H4 (cell line): ENCODE measurements at places on chromosomes 11 and 22. TPM values are rescaled to one million over a fixed set of nuclear protein-coding genes. Genes with fewer than 3 reads are reported as not detected.

OR4S2 gene
- total RNA-seq, result not detected in 2 replicates

ANO5 gene
- total RNA-seq, result 1.4 and 1.8 TPM in 2 replicates

DNA sequence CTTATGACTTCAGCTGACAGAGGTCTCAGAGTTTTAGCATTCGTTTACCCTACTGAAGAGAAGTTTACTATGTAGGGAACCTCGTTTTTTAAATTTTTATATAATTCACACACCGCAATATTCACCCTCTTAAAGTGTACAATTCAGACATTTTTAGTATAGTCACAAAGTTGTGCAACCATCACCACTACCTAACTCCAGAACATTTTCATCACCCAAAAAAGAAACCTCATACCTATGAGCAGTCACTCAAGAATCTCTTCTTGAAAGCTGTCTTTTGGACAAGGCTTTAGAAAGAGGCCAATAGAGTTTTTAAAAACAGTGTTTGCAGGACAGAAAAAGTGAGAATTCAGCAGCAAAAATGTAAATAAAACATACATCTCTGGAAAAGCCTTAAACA, 39.5 kb upstream of the CLNS1A start:
- DNase-seq, result no peak

DNA sequence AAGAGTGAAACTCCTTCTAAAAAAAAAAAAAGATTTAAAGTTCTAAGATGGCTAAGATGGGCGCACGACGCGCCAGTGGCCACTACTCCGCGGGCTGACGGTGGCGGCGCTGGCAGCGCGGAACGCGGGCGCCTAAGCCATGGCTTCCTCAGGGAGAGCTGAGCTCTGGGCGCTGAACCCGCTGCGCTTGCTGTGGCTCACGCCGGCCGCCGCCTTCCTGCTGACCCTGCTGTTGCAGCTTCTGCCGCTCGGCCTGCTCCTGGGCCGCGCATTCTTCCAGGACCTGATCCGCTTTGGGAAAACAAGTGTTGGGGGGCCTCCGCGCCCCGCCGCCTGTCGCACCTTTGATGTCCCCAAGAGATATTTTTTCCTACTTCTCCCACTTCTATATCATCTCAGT, 19.5 kb downstream of the OOSP3 start:
- DNase-seq, result no peak

GRCh38 chr11:60396799-60397198, 540 bp downstream of the MS4A14 start:
- DNase-seq, result no peak

DNA sequence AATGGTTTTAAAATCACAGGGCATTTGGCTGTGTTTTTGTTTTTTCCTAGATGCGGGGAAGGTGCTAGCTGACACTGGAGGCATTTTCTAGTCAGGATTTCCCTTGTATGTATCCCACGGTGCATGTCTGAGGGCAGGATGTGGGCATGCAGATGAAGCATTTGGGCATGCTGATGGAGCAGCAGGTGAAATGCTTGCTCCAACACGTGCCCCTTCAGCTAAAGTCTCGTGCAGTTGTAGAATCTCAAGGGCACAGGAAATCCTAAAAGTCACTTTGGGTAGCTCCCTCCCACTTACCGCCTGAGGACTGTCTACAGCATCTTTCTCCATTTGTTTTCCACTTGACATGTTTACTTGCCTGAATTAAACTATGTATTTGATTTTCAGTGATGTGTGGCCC, 429.4 kb upstream of the B3GAT1 start:
- no peak for DNase-seq
